Osteoblast (primary cell): ENCODE measurements at places on chromosomes 5 and 9.
A peak's percentile ranks its signal among the peaks of the same experiment; 100 is the strongest.

- peak; percentile 74 for DNase-seq
Measured at GRCh38 chr5:127705120-127705892, 2.1 kb downstream of the CCDC192 start.

GRCh38 chr9:70318002-70318401 is 59.2 kb downstream of the SMC5 start:
- no peak for DNase-seq

GRCh38 chr9:82202808-82203207 is 214.2 kb downstream of the SPATA31D1 start:
- peak; percentile 5 for DNase-seq

DNA sequence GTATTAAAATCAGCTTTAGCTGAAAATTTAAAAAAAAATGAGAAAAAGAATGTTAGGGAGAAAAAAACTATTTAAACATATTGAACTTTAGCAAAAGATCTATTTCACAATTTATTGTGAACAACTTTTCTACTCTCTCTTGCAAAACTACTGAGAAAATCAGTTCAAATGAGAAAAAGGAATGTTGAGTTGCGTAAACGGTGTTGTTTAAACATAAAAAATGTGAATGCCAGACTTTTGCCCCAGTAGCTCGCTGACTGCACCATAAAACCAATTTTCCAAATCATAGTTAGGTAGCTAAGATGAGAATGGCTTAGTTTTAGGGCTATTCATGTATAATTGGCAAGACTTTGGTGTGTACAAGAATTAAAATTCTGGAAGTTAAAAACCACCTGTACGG is 13.4 kb upstream of the RAD23B start:
- DNase-seq, result no peak

DNA sequence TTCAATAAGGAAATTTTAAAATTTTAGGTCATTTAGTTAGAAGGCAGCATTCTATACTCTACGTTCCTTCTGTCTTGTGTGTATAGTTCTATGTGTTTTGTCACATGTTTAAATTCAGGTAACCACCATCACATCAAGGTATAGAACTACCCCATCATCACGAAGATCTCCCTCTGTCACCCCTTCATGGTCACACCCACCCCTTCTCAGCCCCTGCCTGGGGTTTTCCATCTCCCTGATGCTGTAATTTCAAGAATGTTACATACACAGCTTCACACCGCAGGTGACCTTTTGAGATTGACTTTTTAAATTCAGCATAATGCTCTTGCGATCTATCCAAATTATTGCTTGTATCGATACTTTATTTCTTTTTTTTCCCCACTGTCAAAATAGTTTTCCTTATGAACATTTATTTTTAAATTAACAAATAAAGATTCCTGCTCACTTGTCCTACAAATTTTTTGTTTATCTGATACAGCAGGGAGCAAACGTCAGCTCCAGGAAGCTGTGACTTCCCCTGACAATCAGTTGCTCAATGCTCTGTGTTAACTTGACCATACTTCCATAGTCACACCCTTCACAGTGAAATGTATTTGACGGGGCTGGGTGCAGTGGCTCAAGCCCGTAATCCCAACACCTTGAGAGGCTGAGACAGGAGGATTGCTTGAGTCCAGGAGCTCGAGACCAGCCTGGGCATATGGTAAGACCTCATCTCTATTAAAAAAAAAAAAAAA is 10.2 kb downstream of the BTNL8 start:
- DNase-seq, result no peak

DNA sequence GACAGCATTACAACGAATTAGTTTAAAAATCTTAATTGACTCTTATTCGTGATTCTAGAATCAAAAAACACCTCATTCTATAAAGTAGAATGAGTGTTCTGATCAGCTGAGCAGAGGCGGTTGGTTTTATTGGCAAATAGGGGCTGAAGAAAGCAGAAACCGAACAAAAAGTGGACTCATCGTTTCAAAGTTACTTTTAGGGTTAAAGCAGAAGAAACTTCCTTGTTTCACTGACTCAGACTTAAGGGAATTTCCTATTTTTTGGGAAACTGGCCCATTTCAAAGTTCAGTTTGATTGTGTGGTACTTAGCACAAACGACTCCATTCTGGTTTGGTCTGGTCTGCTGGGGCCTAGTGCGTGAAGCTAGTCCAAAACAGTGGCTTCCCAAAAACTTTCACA is 862 bp upstream of the NDUFB6 start:
- no peak for DNase-seq

GRCh38 chr5:1073239-1074102 is 38.4 kb downstream of the SLC12A7 start:
- DNase-seq, result no peak

DNA sequence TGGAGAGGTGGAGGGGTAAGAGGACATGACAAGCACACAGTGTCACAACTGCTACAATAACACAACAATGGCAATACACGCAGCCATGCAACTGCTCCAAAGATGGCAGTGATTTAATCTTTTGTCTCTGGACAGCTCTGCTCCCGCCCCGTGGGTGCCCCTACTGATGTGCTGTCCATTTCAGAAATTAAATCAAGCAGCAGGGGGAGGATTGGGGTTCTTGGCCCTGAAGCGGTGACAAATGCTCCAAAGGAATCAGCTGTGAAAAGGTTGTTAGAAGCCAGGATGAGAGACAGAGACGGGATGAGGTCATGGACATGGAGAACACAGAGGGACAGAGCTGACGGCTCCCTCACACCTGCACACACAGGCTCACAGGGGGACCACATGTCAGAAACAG is 22.6 kb downstream of the CNTFR start:
- DNase-seq, result no peak

DNA sequence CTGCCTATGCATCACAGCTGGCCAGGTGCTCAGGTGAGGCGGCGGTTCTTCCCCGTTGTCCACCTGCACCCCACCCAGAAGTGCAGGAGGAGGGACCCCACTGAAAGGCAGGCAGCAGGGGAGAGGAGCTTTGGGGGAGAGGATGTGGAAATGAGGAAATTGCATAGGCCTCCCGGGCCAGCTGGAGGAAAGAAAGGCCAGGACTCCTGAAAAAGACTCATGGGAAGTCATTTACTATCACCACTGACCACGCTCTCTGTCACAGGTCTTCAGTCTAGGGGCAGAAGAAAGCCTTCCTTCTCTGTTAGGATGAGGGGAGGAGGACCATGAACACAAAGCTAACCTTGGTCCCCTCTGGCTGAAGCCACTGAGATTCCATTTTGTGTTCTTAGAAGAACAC is 28.1 kb downstream of the KCNMB1 start:
- no peak for DNase-seq

DNA sequence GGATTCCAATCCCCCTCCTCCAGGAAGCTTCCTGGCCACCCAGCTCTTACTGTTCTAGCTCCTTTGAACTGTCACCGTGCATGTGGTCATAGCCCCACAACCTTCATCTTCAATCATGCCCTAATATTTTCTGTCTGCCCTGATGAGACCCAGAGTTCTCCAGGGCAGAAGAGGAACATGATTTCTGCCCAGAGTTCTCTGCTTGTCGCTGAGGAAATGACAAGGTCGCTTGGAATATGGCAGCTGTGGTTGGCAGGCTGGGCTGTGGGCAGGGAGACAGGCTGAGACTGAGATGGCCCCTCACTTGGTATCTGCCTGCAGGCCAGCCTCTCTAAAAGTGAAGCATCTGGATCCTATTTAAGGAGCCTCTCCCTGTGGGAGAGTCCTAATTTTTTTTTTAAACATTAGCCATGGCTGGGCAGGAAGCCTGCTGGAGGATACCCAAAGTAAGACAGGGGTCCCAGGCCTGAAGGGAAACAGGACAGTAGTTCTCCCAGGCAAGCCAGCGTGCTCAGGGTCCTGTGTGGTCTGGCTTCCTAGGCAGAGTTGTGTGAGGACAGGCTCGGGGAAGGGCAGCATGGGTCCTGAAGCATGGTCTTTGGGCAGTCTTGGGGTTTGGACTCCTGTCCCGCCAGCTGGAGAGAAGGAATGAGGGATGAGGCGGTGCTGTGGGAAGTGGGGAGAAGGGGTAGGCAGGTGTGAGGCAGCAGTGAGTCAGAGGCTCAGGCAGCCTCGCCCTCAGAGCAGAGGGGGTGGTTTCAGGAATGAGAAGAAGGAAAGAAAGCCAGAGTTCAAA is 242.1 kb downstream of the FSTL4 start:
- DNase-seq, result no peak

- DNase-seq, result peak; percentile 96
Measured at GRCh38 chr9:137458194-137459151, 661 bp downstream of the NSMF start.

DNA sequence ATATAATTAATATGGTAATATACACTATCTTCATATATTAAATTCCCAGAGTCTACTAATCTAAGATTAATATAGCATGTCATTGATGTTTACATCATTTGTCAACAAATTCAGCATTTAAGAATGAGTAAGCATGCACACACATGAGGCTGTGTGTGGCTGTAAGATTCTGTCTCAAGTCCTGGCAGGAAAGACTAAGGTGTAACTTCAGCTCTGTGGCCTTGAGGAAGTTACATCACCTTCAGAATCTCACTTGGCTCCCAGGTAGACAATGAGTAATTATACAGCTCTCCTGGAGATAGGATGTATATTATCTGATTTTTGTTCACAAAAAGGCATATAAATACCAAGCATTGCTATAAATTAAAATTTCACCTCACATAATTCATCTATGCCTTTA is 119.4 kb upstream of the IQGAP2 start:
- DNase-seq, result no peak
